ENCODE measurements at places on chromosomes 12 and 14.

DNA sequence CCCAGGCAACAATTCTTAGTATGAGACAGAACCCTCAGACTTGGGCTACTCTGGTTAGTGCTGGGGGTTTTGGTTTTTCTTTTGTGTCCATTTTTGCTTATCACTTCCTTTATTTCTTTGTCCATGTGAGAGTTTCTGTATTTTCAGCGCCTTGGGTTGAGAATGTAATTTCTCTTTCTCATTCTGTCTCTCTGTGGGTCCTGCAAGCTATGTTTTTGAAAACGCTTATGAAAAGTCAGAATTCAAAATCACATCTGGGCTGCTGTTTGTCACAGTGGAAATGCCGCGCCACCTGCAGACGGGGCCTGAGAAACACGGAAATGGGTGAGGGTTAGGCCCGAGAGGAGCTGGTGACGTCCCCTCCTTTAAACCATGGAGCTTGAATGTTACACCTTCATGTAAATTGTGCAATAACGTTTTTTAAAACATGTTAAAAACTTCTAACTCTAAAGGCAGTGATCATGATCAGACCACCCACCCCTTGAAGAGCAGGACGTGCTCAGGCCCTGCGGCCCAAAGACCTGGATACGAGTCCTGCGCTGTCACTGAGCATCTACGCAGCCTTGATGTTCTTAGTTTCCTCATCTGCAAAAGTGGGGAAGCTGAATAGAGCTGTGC lies 26.1 kb downstream of the JDP2 start:
- no peak for DNase-seq

DNA sequence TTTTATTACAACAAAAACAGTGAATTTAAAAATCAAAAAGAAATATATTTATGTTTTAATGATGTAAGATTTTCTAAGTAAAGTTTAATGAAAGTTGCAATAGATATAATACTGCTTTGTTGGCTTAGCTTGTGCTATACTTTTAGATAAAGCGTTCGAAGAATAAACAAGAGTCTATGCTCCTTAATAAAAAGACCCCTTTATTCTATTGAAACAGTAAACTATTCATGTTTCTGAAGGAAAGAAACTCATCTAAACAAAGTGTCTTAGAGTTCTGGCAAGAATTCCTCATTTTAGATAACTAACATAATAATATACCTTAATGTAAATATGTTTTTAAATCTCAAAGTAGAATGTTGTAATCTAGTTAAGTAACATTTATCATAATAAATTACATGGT lies 179.0 kb downstream of the RASSF9 start:
- DNase-seq: no peak

DNA sequence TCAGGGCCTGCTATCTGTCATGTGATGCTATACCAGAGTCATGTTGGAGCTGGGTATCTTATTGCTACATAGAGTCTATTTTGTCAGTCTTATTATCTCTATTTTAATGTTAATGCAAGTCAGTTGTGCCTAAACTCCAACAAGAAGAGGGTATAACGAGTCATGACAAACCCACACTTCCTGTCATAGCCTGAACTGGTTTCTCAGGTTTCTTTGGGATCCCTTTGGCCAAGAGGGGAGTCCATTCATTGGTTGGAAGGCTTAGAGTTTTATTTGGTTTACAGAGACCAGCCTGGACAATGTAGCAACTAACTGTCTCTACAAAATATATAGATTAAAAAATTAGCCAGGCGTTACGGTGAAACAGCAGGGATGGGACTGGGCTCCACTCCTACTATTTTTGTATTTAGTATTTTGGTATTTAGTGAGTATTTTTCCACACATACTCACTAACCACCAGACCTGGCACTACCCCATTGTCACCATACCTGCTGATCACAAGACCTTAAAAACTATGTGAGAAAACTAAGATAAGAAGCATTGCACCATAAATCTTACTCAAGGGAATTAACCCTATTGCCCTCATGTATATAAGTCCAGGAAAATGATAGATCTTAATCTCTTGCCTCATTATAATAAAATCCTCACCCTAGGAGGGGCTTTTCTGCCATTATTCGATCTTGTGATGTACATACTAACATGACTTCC lies 387.5 kb downstream of the IPO8 start:
- DNase-seq: no peak

DNA sequence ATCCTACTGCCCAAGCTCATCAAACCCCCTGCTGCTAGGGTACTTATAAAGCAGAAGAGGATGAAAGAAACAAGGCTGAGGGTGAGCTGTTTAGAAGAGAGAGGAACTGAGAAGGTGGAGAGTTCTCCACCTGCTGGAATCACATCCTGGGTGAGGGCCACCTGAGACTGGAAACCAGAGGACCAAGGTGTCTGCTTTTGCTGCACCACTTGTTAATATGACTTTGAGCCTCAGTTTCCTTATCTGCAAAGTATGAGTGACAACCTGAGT lies 203.2 kb upstream of the SSTR1 start:
- no peak for DNase-seq

- DNase-seq: peak; percentile 91
These were observed 3.1 kb upstream of the TNS2 start for GRCh38 chr12:53046655-53047220.

DNA sequence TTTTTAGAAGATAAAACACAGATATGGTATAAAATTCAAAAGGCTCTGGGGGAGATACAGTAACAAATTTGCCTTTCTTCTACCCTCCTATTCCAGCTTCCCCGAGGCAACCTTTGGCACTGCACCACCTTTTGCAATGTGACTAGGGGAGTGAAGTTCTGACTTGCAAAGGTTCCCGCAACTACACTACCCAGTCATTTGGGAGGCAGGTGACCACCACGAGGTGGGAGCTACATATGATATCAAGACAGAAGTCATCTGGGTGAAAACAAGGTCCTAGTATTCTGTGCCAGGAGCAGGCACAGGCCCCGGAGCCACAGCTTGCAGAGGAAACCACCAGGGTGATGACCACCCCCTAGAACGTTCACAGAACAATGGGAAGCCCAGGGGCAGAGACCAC lies 141.5 kb downstream of the TTC7B start:
- DNase-seq: no peak

GRCh38 chr12:8077207-8077606 lies 4.9 kb upstream of the NECAP1 start:
- DNase-seq: no peak

DNA sequence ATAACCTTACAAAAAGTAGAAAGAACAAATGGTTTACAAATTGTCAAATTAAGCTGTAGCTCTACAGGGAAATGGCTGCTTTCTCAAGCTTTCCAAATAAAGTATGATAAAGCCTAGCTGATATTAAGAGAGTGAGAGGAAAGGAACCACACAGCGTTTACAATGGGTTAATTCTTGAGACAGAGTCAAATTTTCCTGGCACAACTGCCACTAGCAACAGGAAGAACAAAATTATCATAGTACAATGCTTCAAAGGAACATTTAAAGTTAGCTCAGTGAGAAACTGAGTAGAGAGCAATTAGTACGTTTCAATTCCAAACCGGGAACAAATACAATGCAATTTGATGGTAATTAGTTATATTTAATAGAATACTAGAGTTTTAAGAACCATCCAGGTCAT lies 116.0 kb downstream of the PPP1R12A start:
- DNase-seq: no peak

GRCh38 chr14:92215579-92215978 lies 93.8 kb downstream of the CPSF2 start:
- no peak for DNase-seq

DNA sequence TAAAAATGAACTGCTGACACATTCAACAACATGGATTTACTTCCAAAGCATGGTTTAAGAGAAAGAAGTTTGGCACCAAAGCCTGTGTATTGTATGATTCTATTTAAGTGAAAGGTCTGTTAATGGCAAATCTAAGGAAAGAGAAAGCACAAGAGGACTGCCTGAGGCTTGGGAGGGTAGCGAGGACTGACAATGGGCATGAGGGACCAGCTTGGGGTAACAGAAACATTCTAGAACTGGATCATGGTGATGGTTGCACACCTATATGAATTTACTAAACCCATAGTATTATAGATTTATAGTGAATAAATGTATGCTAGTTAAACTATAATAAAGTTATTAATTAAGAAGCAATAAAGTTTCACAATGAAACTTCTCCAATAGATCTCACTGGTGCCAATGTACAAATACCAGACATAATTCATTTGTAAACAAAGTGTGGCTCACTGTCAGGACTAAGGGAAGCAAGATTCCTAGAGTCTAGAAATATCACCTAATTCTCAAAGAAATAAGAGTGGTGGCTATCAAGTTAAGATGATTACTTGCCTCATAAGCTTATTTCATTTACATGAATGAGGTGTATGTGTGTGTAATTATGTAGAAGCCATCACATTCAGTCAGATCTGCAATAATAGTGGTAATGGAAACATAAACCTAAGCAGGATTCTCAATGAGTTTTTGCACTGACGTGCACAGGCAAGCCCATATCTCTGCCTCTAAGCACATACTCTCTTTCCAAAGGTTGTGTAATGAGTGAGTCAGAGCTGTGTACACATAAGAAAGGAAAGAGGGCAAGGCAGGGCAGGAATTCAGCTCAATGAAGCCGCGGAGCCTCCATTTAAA lies 353.4 kb downstream of the KCNH5 start:
- DNase-seq: no peak

- DNase-seq: no peak
These were observed 275.9 kb downstream of the TMEM132C start for GRCh38 chr12:128542844-128543243.

DNA sequence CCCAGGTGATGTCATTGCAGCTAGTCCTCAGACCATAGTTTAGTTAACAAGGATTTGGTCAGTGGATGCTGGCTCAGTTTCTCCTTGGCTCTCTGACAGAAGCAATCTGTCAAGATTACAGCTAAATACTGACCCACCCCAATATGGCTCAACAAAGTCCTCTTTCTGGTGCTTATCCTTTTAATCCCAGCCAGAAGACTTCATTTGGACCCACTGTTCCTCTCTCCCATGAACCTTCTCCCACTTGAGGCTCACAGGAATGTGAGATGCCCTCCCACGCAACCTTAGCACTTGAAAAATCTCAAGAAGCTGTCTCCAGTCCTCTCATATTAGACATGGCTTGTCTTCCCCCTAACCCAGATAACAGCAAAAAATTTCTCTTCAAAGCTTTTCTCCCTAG lies 47.7 kb downstream of the C12orf50 start:
- DNase-seq: no peak

GRCh38 chr14:71597287-71597920 lies 334.8 kb upstream of the RGS6 start:
- DNase-seq: no peak

GRCh38 chr14:38187528-38187927 lies 20.2 kb upstream of the SSTR1 start:
- DNase-seq: no peak

GRCh38 chr14:53874704-53875103 lies 81.9 kb downstream of the BMP4 start:
- no peak for DNase-seq

DNA sequence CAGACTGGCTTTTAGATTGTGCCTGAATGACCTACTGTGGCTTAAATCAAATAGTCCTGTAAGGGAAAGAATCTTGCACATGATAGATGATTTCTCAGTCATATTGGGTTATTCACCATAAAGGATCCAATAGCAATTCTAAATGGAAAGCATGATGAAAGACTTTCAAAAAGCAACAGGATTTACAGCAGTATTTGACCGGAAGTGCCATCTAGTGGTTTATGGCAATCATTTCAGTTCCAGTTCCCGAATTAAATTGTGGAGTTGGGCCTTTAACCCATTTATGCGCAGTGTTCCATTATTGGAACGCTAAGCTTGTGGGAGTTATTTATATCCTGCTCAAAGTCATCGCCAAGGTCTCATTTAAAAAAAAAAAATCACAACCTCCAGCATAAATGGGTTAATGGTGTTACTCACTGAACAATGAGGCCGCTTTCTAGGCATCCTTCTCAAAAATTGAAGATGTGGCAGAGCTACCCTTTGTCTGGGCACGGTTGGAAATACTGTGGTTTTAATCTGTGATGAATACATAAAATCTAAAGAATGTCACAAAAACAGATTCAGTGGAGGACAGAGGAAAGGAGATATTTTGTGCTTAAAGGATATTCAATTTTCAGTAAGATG lies 60.8 kb upstream of the REP15 start:
- no peak for DNase-seq

DNA sequence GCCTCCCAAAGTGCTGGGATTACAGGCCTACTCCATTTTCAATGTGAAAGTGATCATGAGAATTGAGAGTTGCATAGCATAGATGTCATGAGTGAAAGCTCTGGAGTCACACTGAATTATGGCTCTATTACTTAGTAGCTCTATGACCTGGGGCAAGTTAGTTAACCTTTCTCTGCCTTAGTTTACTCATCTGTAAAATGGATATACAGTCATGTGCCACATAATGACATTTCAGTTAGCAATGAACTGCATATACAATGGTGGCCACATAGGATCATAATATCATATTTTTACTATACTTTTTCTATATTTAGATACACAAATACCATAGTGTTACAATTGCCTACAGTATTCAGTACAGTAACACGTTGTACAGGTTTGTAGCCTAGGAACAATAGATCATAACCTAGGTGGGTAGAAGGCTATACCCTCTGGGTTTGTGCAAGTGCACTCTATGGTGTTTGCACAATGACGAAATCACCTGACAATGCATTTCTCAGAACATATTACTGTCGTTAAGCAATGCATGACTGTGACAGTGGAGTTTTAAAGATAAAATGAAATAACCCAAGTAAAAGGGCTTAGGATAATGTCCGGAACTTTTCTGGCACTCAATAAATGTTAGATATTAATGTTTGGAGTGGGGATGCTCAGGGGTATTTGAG lies 53.1 kb downstream of the ZFYVE26 start:
- no peak for DNase-seq

DNA sequence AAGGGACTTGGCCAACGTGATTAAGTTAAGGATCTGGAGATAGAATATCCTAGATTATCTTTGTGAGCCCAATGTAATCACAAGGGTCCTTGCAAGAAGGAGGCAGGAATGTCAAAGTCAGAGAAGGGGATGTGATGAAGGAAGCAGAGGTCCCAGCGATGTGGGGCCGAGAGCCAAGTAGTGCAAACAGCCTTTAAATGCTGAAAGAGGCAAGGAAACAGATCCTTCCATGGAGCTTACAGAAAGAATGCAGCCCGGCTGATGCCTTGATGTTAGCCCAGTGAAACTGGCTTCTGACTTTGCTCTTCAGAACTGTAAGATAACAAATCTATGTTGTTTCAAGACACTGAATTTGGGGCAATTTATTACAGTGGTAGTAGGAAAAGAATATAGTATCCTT lies 74.9 kb downstream of the NEDD1 start:
- DNase-seq: no peak

GRCh38 chr12:47360771-47361388 lies 281.1 kb upstream of the AMIGO2 start:
- DNase-seq: no peak

- peak; percentile 43 for DNase-seq
These were observed 54.5 kb upstream of the MMP17 start for GRCh38 chr12:131773582-131774221.

- DNase-seq: no peak
These were observed 153.9 kb downstream of the CHST11 start for GRCh38 chr12:104610513-104611235.
